ENCODE measurements at places on chromosomes 2 and 18. TPM values are rescaled to one million over a fixed set of nuclear protein-coding genes. Genes with fewer than 3 reads are reported as not detected.

RPRD1A gene
- total RNA-seq = 41.3 TPM

SCRN3 gene
- 7.6 TPM for total RNA-seq

LMAN1 gene
- 92.0 TPM for total RNA-seq

GRCh38 chr2:219181531-219181930, 3.5 kb downstream of the RETREG2 start:
- no peak for DNase-seq

DNA sequence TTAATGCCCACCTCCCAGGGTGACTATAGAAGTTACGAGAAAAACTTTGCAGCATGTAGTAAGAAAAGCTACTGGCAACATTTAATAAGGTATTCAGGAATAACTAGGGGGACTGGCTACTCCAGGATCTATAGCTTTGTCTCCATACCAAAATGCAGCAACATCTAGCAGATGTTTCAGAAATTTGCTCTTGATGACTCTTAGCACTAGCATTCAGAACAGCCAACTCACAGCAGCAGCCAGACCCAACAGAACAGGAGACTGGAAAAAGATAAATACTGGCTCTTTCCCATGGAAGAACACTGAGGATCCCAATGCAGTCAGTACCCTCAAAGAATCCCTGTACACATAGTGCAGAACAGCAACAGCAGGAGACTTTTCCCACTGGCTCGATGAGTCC, 105.0 kb downstream of the PRKRA start:
- DNase-seq = no peak

DNA sequence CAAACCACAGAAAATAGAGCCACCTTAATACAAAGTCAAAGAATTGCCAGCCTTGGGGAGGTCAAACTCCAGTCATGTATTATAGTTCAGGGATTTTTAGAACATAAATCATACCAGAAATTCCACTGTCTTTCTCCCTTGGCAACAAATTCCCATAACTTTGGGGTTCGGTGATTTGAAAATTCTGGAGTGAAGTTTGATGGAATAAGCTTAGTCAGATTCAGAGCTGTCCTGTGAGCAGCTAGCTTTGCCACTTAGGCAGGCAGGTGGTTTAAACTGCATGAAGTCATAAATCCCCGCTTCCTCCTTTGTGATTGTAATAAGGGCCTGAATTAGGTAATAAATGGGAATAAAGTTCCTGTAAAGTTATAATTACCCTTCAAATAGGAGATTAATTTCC, 457.0 kb upstream of the HNMT start:
- no peak for DNase-seq

- no peak for DNase-seq
Measured at GRCh38 chr2:217979151-217979811, 23.5 kb downstream of the TNS1 start.

DNA sequence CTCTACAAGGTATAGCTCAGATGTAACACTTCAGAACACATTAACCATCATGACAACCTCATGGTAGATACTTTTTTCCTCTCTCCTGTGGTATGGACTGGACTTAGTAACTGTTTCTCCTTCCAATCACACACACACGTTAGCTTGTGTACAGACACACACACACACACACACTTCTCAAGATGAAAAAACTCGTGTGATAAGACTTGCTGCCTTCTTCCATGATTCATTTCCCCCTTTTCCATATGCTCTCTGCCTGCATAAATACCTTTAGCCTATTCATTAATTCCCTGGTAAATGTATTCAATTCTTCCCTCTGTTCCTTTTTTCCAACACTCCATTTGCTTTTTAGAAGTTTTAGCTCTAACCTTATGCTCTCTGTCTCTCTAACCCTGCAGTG, 118.9 kb upstream of the TANK start:
- DNase-seq = no peak

- DNase-seq = no peak
Measured at GRCh38 chr2:96145036-96145847, at the start of gene DUSP2. Gene DUSP2 (minus strand): TSS chr2:96145440. CDS start chr2:96145354, 86 bp downstream.
